NCI-H1048 (cell line): ENCODE measurements at places on chromosomes 6 and 20.

DNA sequence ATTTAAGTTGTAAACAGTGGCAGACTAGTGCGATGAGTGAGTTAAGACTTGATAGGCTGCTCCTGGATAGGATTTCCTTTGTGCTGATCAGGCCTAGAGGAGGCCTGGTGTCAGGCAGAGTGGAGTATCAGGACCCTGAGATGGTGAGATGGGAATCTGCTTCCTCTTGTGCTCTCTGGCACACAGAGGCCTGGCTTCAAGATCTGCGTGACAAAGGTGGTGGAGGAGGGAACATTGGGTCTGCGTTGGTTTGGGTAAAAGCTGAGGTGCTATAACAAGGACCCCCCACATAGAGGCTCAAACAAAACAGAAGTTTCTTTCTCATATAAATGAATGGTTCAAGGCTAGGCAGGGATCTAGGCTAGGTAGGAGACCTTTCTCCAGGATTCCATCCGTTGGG is 20.3 kb downstream of the SCAND1 start:
- DNase-seq = no peak

- no peak for DNase-seq
Measured at GRCh38 chr6:16292942-16293341, 54.6 kb downstream of the GMPR start.

GRCh38 chr6:133101790-133102189 is 139.4 kb upstream of the EYA4 start:
- DNase-seq = no peak

DNA sequence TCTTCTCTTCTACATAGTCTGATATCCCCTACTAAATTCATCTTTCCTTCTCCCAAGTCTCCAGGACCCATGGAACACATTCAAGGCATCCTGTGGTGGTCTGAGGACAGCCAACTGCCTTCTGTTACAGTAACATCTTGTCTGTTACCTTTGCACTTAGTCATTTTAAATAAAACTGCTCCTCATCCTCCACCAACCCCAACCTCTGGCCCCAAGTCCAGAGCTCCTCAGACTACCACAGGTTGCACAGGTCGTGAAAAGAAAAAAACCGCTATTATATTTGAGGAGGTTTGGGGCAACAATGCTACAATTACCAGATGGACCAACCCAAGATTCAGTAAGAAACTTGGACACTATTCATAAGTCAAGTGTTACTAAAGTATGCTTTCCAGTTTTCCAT is 49.9 kb downstream of the MAN1A1 start:
- DNase-seq = no peak

DNA sequence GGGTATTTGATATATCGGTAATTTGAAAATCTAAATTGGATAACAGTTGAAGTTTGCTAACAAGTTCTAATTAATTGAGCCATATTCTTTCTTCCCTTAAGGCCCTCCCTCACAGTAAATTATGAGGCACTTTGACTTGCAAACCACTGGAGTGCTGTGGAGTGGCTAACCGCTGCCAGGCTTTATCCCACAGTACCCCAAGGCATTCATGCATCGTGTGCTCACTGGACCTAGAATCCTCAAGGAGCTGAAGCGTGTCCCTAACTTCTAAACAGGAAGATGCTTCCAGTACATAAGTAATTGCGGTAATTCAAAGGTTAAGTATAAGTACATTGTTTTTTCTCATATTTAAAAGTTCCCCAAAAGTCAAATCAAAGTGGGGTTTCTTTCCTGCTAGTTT is 499.9 kb downstream of the TFAP2A start:
- DNase-seq = no peak

- DNase-seq = no peak
Measured at GRCh38 chr6:109383438-109383940, 1.2 kb upstream of the CD164 start.

DNA sequence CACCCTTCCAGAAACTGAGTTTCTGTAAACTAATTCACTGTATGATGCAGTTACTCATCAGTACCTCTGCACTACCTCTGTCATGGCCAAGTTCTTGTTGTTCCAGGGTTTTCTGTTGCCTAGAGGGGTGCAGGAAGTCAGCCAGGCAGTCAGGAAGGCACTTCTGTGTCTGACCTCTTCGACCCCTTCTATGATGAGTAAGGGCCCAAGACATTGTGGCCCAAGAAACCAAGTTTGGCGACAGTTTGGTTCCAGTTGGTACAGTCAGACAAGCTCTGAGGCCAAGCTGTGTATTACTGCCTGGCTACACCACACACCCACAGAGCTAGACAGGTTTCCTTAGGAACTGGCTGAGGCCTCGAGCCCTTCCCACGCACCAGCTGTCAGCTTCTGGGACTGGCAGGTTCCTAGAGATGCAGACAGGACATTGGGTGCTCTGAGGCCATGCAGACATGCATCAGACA is 41.2 kb downstream of the TRAF3IP2 start:
- no peak for DNase-seq

- no peak for DNase-seq
Measured at GRCh38 chr6:119162134-119162775, 83.8 kb upstream of the FAM184A start.

- no peak for DNase-seq
Measured at GRCh38 chr20:5077761-5078387, 41.9 kb downstream of the PCNA start.

GRCh38 chr6:39834866-39835265 is 42.7 kb downstream of the DAAM2 start:
- no peak for DNase-seq

DNA sequence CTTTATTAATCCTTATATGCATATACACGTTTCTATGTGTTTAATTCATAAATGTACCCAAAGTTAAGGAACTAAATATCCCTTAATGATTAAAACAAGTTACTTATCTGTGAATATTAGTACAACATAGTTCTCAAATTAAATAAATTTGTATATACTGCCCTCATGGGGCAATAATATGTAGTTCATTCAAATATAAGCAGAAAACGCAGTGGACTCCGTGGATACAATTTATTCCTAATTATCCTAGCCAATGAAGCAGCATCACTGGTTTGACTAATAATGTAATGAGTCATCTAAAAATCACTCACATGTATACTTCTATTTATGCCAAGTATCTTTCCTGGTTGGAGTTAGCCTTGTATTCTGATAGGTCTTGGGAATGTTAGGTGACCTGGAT is 111.6 kb downstream of the TBC1D32 start:
- no peak for DNase-seq

DNA sequence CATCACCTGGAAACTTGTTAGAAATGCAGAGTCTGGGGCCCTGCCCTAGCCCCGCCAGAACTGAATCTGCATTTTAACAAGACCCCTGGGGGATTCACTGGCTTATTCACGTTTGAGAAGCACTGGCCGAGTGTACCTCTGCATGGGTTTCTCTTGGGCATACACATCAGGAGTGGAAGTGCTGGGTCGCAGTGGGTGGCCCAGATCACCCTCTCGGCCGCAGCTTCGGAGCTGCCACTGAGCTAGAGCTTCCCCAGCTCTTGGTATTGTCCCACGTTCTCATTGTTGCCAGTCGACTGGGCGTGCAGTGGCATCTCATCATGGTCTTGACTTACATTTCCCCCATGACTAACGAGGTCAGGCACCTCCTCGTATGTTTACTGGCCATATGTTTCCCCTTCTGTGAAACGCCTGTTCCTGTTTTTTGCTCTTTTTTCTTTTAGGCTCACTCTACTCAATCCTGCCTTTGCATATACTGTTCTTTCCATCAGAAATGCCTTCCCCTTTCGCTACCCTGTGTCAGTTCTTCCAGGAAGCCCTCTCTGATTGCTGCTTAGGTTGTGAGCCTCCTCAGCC is 3.0 kb upstream of the DLGAP4 start:
- no peak for DNase-seq

DNA sequence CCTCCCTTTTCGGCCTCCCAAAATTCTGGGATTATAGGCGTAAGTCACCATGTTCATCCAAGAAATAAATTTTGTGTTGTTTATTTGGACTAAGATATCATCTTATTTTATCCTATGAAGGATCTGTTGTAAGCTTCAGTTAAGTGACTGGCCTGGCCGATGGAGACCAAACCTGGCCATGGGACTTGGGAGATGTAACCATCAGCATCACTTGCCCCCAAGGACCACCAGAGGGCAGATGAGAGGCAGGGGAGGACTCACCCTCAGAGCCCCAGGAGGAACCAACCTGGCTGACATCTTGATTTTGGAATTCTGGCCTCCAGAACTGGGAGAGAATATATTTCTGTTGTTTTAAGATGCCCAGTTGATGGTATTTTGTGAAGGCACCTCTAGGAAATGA is 266.7 kb downstream of the CDH26 start:
- no peak for DNase-seq

DNA sequence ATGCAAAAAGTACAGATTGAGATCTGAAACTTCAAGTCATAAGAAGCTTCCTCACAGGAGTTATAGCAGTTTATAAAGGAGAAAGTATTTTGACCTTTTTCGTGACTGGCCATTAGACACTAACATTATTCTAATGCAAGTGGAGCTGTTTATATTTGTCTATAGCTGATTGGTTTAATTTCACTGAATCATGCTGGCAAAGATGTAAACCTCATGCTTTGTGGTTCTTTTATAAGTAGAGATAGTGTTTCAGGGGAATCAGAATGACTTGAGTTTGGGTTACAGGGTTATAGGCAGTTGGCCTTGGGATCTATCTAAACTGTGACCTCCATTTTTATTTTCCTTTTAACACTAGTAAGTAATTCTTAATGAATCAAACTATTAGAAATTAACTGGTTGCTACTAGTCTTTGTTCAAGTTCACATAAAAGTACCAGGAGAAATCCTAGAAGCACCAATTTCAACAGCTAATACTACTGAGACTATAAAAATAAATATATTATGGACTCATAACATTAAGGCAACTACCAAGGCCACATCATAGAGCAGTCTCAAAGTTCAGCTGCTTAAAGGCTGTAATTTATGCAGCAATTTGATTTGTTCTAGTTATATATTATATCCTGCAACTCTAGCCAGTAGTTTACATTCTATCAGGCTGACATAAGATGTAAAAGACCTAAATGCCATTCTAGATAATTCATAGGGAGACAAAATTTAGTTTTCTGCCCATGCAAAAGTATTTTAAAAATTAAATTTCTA is 94.0 kb downstream of the RNGTT start:
- DNase-seq = no peak

DNA sequence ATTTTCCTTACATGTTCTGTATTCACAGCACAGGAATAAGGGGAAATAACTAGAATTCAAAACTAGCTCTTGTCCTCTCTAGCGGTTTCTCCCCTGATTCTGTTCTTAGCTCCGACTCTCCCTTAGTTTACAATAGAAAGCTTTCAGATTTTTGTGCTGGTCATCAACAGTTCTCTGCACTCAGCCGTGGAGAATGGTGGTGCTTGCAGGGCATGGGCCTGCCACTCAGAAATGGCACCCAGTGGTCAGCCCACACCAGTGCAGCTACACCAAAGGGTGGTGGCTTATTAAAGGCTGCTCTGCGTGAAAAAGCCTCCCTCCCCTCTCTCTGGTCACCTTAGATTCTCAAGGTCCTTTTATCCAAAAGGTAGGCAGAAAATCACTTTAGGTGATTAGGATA is 123.5 kb downstream of the SASH1 start:
- DNase-seq = no peak

GRCh38 chr6:53492860-53493634 is 51.9 kb downstream of the GCLC start:
- DNase-seq = no peak

DNA sequence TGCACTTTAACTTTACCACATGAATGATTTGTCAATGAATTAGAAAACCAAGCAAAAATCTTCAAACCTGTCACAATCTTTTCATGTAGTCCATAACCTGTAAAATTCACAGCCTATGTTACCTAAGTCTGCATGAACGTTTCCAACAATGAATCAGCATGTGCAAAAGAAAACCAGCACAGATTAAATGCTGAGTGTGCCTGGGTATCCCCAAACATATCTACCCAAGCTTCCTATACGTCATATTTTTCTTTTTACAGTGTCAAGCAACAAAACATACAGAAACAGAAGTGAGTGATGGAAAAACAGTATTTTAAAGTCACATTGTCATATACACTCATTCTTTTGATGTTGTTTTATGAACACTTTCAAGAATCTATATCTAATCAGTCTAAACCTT is 713.5 kb downstream of the RFPL4B start:
- no peak for DNase-seq

- no peak for DNase-seq
Measured at GRCh38 chr6:151001387-151002056, 136.0 kb downstream of the MTHFD1L start.

DNA sequence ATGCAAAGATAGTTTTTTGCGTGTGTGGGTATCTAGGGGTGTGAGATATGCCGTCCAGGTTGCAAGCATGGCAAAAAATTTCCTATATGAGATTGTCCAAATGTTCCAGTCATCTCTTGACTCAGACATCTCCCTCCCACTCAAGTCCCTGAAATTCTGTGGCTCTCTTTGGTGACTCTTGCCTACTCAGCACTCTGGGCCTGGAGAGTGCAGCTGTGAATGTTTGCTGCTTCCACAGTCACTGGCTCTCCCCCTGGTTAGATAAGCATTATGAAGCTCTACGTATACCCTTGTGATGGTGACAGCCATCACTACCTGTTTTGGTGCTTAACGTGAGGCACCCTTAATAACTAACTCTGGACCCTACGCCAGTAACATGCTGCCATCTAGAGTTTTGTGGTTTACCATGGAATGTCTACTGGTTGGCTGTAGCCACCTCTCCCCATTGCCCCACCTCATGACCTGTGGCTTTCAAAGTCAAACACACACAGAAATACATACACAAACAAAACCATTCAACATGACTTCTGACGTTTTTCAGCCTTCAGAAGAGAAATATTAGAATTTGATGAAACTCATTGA is 621.9 kb upstream of the CITED2 start:
- DNase-seq = no peak

GRCh38 chr6:18609715-18610114 is 222.6 kb downstream of the RNF144B start:
- no peak for DNase-seq

DNA sequence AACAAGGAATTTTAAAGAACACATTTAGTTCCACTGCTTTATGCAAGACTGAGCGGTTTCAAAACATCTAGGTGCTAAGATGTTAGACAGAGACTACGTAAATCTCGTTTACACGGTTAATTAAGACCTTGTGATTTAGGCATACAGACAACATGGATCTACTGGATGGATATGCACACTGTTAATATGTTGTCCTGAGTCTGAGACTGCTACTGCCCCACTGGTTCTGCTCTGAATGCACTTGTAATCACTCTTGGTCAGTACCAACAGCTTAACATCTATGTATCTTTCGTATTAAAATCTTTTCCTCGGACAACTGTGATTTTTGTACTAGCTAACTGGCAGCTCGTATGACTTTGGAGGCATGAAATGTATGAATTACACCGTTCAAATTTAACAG is 3.1 kb downstream of the MAN1A1 start:
- no peak for DNase-seq
